ENCODE measurements at places on chromosomes 4 and X. TPM values are rescaled to one million over a fixed set of nuclear protein-coding genes. Genes with fewer than 3 reads are reported as not detected.

Gene ARMCX1
- polyA plus RNA-seq, result 94.8 TPM

DNA sequence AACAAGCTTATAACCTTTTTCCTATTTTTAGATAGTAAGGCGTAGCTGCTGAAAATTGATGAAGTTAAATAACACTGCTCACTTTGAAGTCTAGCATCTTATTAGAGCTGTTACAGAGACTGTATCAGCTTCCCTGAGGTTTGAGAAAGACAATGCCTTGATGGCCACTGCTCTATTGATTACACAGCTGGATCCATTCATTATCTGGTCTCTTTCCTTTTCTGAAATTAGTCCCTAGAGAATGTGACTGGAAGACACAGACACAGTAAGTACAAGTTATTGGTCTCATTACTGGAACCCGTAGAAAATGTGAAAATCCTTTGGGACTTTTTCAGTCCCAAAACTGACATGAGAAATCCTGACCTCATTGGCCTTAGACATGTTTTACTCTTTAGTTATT, 188.3 kb downstream of the NAF1 start:
- no peak for DNase-seq

- DNase-seq, result no peak
These were observed 8.9 kb downstream of the GPR174 start for GRCh38 chrX:79153348-79153747.

DNA sequence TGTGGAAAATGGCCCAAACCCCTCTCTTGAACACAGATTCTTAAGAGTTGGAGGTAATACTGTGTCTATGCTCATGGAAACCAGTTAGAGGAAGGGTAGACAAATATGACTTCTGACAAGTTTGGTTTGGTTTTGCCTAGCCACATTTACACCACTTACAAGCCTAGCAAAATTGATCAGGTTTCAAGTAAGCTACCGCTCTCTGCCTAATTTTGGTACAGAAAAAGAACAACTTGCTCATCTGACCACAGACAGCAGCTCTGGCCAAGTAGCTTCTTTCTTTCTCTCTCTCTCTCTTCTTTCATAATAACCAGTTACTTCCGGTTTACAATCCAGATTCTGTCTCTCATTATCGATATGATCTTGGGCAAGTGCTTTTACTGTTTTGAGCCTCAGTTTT, 260.0 kb downstream of the GLUD2 start:
- DNase-seq, result no peak

- no peak for DNase-seq
These were observed 962.0 kb downstream of the CCSER1 start for GRCh38 chr4:91089178-91089577.

DNA sequence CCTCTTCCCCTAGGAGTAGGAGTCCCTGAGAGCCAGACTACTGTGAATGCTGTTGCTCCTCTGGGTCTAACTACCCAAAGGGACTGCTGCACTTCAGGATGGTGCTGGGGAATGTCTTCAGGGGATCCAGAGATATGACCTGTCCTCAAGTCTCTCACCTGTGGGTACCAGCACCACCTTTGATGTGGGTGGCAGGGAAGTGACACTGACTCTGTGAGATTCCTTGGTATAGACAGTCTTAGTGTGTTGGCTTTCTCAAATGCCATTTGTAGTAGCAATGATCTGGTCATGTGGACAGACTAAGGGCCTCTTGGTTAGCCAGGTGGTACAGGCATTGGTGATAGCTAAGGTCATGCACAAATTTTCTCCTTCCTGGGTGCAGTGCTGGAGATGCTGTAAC, 108.9 kb upstream of the ADAMTS3 start:
- no peak for DNase-seq

DNA sequence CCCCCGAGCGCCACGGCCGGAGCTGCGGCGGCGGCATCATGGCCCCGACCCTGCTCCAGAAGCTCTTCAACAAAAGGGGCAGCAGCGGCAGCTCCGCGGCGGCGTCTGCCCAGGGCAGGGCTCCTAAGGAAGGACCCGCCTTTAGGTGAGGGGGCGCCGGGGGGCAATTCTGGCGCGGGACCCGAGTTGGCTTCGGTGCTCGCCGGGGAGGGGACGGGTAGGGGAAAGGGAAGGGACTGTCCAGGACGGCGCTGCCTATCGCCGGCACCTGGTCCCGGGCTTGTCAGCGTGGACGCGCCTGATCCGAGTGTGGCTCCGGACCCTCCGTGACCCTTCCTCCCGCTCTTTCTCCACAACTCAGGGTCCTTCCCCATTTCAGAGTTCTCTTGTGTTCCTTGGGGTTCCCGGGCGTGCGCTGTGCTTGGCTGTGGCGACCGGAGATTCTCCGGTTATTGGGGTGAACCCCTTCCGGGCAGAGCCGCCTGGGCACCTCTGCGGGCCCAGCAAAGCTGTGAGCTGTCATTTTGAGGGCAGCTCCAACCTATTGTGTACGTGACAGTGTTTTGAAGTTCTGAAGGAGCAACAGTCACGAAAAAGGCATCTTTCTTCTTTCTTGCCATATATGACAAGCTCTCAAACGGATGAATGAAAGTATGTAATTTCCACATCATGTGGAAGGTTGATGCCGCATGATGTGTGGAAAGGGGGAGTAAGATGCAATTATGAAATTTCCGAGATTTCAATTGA, 522 bp downstream of the FNIP2 start:
- peak; percentile 48 for DNase-seq
